ENCODE measurements at places on chromosomes 5 and 9.

- no peak for DNase-seq
Measured at GRCh38 chr5:115857626-115858349, 16.1 kb downstream of the AP3S1 start.

- no peak for DNase-seq
Measured at GRCh38 chr5:93430673-93431199, 150.3 kb downstream of the NR2F1-AS1 start.

DNA sequence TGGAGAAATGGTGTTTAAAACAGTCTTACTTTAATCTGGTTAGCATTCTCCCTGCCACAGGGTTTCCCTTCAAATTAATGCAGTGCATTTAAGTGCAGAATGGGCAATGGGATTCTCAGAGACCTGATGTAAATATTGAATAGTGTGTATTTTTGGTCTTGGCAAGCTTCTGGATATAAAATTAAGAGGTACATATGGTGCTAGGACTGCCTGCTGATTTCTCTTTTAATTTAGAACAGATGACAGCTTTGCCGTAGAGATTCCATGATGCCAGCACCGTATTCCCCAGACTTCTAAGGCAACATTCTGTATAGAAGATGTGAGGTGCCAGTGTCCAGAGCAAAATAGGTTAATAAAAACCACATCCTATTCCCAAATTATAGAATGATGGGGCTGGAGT is 1.9 kb downstream of the MTAP start:
- no peak for DNase-seq

DNA sequence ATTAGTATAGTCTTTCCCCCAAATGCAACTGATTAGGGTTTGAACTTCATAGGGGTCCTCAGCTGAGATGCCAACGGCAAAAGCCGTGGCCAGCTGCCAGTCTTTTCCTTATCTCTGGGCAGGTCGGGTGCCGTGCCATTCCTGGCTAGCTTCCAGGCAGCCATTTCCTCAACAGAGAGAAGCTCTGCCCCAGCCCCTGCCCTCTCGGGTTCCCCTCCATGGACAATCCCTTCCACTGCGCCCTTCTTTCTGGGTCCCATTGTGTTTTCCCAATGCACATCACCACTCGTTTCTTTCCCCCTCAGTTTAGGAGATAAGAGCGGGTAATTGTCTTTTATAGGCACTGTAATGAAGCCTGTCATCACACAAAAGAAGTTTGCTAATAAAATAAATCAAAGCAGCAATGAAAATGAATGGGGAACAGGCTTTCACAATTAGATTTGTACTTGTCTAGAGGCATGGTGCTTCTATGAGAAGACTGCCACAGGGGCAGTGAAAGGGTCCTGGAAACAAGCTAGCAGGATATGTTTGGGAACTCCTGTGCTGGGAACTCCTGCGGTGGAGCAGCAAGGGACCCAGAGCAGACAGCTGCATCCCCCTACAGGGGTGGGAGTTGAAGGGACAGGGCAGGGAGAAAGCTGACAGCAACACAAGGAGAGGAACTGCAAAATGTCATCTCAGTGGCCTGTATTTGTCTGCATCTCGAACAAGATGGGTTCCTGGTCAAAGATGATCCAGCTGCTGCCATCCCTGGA is 48.0 kb upstream of the SAP30L start:
- no peak for DNase-seq

- DNase-seq = peak; percentile 73
Measured at GRCh38 chr9:131739959-131740648, at the start of gene RAPGEF1. Gene RAPGEF1, minus strand, starts transcription at chr9:131740076. Its CDS starts 246 bp downstream, at chr9:131739830.

- no peak for DNase-seq
Measured at GRCh38 chr9:758146-758545, 83.4 kb upstream of the DMRT1 start.

DNA sequence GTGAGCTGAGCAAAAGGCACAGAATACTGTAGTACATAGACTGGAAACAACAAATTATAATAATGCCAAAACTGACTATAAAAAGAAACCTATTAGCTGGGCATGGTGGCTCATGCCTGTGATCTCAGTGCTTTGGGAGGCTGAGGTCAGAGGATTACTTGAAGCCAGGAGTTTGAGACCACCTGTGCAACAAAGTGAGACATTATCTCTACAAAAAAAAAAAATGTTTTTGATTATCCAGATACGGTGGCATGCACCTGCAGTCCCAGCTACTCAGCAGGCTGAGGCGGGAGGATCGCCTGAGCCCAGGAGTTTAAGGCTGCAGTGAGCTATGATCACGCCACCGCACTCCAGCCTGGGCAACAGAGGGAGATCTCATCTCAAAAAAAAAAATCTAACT is 175.9 kb downstream of the TTC39B start:
- no peak for DNase-seq

- DNase-seq = no peak
Measured at GRCh38 chr5:146130440-146131045, 25.2 kb upstream of the PLAC8L1 start.

- no peak for DNase-seq
Measured at GRCh38 chr5:41410307-41410706, 100.1 kb downstream of the PLCXD3 start.

DNA sequence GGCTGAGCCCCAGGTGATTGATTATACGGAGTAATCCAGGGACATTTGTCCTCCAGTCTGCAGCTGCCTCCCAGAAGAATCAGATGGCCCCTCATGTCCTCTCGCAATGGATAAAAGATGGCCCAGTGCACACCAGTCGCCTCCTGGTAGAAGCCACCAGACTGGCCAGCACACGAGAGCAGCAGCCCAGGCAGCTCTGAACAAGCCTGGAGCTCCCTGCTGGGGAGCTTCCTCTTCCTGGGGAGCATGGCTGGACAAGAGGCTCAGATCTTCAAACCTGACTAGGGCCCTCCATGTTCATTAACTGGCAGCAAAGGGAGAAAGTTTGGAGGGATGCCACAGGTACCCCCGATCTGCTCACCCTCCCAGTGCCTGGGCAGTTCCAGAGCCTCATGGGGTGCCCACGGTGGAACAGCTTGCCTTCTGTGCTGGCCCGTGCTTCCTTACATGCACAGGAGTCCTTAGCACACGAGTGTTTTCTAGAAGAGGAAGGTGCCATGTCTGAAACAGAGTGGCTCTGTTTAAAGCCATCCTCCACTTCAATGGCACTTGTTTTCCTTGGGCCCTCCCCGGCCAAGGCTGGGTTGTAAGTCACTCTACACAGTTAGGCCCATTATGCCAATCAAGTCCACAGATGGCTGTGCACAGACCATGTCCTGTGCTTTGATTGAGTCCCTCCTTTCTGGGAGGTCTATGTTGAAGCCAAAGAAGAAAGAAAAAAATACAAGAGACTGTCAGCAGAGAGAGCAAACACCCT is 75.6 kb downstream of the PRRT1B start:
- DNase-seq = no peak

DNA sequence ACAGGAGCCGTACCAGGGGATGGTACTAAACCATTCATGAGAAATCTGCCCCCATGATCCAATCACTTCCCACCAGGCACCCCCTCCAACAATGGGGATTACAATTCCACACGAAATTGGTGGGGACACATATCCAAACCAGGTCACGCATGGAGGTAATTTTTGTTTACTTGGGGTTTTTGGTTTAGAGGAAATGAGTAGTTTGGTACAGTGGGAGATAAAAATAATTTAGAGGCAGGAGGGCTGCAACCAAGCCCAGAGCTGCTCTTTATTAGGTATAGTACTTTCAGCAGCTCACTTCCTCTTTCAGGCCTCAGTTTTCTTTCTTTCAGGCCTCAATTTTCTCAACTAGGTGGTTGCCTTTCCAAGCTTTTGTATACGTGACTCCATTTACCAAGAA is 23.2 kb downstream of the PRUNE2 start:
- DNase-seq = no peak

GRCh38 chr5:39284552-39284951 is 65.2 kb upstream of the FYB1 start:
- no peak for DNase-seq

DNA sequence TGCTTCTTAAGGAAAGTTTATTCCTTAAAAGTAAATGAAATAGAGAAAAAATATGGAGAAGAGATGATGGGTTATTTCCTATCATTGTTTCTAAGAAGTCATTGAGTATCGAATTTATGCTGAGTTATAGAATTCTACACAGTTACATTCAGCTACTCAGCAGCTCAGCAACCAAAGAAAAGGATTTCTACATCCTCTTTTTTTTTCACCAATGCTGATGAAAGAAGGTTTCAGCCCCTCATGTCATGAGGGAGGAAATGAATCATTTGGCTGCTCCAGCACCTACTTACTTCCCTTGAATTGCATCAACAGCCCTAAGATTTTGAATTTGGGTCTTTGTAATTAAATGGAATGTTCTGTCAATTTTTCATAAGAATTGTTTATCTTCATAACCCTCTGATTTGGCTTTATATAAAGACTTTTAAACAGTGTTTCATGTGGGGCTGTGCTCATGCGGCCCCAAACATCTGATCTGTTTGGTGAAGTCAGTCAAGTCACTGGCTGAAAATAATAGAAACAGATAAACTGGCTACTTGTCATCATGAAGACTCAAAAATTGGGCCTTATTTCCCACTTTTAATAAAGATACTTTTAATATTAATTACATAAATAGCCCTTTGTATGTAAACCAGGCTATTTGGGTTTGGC is 18.5 kb upstream of the SNX2 start:
- DNase-seq = no peak

GRCh38 chr9:124032247-124032646 is 20.7 kb downstream of the LHX2 start:
- DNase-seq = no peak

- DNase-seq = no peak
Measured at GRCh38 chr5:177540438-177540837, 13.9 kb downstream of the FAM193B start.

DNA sequence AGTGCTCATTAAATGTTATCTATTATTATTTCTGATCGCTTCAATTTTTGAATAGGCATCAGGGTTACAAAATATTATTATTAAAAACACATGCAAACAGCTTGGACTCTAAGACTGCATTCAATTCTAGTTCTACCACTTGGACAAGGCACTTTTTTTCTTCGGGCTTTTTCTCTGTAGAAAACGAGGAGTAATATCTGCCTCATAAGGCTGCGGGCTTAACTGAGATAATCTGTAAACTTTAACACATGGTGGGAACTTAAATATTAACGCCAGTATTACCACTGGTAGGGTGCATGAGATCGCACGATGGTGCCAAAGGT is 511 bp upstream of the SPDL1 start:
- no peak for DNase-seq

DNA sequence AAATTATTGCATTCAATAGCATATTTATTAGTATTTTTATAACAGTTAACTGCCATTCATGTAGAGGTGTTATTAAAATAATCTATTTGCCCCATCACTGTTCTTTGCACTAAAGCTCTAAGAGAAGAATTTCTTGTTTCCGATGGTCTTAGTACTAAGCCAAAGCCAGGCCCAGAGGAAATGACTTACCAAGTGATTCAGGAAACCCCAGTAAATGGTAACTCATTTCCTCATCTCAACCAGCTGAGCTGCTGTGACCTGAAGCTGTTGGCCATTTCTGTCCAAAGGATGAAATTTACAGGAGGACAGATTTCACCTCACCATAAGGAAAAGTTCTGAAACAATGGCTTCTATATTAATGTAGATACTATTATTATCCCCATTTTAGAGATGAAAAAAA is 117.0 kb downstream of the PIK3R1 start:
- DNase-seq = no peak

GRCh38 chr5:169174923-169175322 is 126.0 kb downstream of the SLIT3 start:
- DNase-seq = no peak

- DNase-seq = peak; percentile 61
Measured at GRCh38 chr5:175517824-175518450, 39.6 kb downstream of the SFXN1 start.

- no peak for DNase-seq
Measured at GRCh38 chr5:149062371-149063016, 368 bp downstream of the SH3TC2 start.

- no peak for DNase-seq
Measured at GRCh38 chr5:127014573-127014972, 15.8 kb downstream of the MARCHF3 start.

GRCh38 chr5:9863486-9863885 is 233.3 kb upstream of the TAS2R1 start:
- no peak for DNase-seq

- DNase-seq = no peak
Measured at GRCh38 chr5:134459491-134459890, 47.8 kb upstream of the CDKN2AIPNL start.

DNA sequence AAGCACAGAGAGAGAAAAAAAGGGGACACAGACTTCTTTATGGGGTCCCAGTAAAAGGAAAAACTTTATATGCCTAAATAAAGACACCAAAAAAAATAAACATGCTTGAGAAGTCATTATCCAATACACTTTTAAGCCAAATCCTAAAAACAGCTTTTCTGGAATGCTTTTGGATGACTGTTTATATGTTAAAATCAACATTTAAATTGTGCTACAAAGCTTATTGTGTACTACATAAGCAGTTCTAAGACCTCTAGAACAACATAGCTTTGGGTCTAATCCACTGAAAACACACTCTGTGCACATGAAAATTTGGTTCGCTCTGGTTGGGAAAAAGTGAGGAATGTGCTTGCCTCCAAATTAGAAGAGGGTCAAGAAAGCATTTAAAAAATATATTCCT is 92.5 kb downstream of the EBF1 start:
- DNase-seq = no peak

- DNase-seq = no peak
Measured at GRCh38 chr9:77817590-77818311, 169.6 kb upstream of the GNA14 start.

All from stimulated activated CD8-positive, alpha-beta memory T cell treated with anti-CD3 and anti-CD28 coated beads, Interleukin-4, amount 100 ng/mL, for 1 hour (primary cell).